AG08395 (cell line): ENCODE measurements at places on chromosomes 1 and 21.

DNA sequence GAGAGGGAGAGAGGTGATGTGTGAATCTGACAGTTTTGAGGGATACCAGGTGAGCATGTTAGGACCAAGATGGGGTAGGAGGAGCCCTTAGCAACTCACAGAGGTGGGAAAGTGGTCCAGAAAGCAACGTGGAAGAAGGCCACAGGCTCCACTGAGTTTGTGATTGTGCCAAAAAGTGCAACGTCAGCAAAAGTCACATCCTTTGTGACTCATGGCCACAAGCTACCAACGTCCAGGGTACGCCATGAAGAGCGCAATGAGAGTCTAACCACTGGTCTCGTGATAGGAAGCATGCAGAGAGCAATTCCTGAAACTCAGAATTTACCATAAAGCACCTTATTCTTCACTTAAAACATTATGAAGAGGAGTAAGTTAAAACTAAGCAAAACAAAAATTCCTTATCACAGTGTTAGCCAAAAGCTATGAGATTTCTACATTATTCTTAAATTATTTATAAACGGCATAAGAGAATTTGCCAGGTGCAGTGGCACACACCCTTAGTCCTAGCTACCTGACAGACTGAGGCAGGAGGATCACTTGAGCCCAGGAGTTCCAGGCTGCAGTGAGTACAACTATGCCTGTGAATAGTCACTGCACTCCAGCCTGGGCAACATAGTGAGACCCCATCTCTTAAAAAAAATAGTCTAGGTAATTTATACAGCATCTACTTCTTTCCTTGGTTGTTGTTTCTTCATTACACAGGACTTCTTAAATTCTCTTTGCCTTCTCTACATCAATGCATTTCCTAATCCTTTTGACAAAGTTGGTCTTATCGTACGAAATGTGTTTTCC, 55.2 kb downstream of the COLGALT2 start:
- no peak for DNase-seq

GRCh38 chr1:94110946-94111740, 9.8 kb downstream of the ABCA4 start:
- no peak for DNase-seq

GRCh38 chr21:45538381-45539045, 3.7 kb downstream of the SLC19A1 start:
- DNase-seq, result no peak

GRCh38 chr21:25818121-25818520, 83.3 kb downstream of the GABPA start:
- DNase-seq, result no peak

DNA sequence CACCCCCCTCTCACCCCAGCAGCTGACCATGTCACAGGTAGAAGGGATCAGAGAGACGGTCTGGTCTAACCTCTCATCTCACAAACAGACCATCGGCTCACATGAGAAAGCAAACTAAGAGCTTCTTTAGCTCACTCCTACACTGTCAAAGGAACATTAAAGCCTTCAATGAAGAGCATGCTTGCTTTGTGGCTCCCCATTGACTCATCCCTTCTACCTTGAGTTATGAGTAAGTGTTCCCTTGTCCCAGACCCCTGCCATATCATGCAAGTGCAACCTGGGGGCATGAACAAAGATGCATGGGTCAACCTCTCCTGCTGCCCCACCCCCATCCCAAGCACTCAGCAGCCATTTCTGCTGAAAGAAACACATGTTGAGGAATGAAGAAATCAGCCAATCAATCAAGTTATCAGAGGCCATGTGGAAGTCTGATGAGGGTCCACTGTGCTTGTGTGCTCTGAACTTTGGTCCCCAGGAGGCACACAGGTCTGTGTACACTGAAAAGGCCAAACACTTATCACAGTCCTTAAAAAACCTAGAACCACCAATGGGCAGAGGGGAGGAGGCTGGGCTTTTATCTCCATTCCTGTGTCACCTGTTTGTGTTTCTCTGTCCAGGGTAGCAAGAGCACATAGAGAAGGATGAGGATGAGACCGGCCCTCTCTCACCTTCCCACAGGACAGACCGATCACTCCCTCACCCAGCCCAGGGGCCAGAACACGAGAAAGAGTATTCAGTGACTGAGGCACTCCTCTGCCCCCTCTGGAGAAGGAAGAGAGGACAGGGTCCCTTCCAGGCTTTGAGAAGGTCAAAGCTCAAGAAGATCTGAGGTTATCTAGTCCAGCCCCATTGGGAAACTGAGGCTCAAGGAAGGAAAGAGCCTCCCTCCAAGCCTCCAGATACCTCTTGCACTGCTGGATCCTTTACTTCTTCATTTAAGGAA, 9.5 kb downstream of the ETNK2 start:
- DNase-seq, result no peak

GRCh38 chr1:200038981-200039848, 11.7 kb downstream of the NR5A2 start:
- peak; percentile 28 for DNase-seq

DNA sequence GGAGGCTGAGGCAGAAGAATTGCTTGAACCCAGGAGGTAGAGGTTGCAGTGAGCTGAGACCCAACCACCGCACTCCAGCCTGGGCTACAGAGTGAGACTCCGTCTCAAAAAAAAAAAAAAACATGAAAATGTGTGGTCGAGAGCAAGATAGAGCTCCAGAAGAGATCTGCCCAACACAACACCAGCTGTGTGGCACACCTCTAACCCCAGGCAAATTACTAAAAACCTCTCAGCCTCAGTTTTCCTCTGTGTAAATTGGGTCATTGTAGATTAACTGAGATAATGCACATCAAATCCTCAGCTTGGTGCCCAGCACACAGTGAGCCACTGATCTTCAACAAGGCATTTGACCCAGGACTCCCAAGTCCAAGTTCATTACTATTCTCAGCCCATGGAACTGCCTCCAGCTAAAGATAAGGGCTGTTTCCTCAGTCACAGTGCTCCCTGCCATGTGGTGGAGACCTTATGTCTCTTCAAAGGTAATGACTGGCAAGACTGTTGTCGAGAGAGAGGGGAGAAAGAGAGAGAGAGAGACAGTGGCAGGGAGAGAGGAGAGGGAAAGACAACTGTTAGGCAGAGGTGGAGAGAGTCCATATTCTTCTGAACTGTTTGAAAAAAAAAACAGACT, 58.1 kb downstream of the PTP4A2 start:
- DNase-seq, result no peak

DNA sequence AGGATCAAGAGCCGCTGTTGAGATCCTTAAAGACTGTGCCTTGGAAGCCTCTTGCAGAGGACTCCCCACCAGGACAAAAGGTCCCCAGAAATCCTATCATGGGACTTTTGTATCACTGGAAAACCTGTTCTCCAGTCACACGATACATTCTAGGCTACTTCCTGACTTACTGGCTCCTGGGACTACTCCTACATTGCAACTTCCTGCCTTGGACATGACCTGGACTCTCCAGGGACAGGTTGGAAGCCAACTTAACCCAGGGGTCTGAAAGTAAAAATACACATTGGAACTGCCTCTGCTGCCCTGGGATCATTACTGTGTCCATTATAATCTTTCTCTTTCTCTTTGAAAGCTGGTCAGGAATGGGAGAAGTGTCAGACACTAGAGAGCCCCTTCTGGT, 9.9 kb downstream of the PIGV start:
- no peak for DNase-seq

DNA sequence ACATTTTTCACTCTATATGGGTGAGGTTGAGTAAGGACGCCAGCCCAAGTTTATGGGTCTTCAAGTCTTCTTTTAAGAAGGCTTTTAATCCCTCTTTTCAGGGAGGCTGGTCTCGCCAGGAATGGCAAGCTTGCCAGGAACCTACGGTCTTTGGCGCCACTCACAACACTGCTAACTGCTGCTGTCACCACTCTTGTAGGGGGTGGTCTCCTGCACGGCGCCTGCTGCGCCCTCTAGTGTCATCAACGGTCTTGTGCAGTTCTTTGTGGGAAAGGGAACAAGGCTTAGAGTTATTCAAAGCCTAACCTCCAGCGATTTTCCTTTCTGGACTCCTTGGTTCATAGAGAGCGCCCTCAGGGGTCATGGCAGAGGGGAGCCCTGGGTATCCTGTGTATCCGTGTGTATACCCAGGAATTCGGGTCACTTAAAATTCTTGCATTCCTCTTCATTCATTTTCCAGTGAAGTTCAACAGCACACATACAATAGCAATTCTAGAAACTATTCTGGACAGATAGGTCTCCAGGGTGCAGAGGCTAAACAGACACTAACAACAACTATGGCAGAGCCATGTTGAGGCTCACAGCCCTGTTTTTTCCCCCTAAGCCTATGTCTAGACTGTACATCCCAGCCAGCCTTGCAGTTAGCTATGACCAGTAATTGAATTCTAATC, 392.8 kb upstream of the CAMK1G start:
- peak; percentile 57 for DNase-seq

DNA sequence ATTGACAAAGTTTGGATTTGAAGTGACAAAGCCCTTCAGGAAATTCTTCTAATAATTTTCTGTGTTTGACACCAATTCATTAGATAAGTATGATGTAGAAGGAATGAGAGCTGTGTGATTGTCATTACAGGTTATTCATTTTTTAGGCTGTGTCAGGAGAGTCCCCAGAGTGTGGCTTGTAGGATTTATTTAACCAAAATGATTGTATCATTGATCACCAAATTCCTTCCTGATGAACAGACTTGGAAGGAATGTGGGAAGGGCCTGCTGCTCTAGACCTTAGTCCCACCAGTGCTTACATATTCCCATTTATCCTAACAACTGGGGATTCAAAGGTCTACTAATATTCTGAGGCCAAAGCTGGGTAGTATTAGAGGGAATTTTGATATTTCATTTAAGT, 383.3 kb upstream of the KAZN start:
- DNase-seq, result peak; percentile 33

GRCh38 chr1:30930631-30931173, 22.1 kb upstream of the SDC3 start:
- no peak for DNase-seq

- no peak for DNase-seq
These were observed 5.9 kb upstream of the RBBP5 start for GRCh38 chr1:205127646-205128045.
